ENCODE measurements at places on chromosomes 6 and 20.

- DNase-seq = no peak
Observed at GRCh38 chr6:40509086-40509485, 78.1 kb downstream of the LRFN2 start.

- DNase-seq = peak; percentile 84
Observed at GRCh38 chr6:113763876-113764275, 93.3 kb upstream of the MARCKS start.

DNA sequence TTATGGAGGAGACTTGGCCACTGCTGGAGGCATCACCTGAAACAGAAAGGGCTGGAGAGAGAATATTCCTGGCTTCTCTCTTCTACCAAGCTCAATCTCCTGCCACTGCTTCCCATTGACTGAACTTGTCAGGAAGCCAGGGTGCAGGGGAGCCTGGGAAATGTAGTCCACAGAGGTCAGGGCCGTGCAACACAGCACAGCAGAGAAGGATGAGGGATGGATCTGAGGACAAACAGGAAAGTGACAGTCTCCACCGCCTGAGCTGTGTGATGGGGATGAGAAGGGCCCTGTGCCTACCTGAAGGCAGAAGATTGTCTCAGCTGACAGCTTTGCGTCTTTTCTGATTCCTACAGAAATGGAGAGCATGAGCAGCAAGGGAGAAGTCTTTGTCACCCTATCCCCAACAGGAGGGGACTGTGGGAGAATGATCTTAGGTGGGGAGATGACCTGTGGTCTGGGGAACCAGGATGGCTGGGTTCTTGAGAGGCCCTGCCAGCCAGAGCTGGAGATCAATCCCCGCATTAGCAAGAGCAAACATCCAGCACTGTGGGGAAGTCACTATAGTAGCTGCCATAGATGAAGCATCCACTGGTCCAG is 114.2 kb downstream of the SNX5 start:
- DNase-seq = peak; percentile 36

GRCh38 chr6:169837529-169838250 is 86.3 kb downstream of the ERMARD start:
- DNase-seq = no peak

DNA sequence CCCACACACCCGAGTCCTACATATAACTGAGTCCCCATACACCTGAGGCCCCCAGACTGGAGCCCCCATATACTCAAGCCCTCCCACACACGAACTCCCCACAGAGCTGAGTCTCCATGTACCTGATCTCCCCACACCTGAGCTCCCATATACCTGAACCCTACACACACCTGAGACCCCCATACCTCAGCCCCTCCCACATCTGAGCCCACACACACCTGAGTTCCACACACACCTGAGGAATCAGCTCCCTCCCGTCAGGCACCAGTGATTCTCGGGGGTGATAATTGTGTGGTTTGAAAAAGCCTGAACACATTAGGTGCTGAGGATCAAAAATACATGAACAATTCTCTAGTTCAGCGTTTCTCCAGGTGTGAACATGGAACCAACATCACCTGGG is 15.4 kb downstream of the PFDN4 start:
- DNase-seq = no peak

GRCh38 chr6:111994791-111995190 is 59.1 kb upstream of the CCN6 start:
- no peak for DNase-seq

Measured in RWPE1 (cell line).